ENCODE measurements at places on chromosomes 12 and 14.

DNA sequence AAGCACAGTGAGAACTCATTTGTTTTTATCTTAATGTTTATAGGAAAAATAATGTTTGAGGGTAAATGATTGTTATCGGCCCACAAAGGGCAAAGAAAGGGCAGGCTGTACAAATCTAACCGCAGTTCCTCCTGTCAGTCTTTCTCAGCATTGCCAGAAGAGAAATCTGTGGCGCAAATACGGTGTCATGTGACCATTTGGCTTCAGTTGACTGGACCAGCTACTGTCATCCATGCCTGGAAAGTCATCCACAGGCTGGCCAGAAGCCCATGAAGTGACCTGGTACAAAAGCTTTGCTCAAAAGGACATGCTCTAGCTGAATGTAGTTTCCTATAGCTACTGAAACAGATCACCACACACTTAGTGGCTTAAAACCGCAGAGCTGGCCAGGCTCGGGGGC lies 43.6 kb downstream of the HCAR2 start:
- no peak for DNase-seq

DNA sequence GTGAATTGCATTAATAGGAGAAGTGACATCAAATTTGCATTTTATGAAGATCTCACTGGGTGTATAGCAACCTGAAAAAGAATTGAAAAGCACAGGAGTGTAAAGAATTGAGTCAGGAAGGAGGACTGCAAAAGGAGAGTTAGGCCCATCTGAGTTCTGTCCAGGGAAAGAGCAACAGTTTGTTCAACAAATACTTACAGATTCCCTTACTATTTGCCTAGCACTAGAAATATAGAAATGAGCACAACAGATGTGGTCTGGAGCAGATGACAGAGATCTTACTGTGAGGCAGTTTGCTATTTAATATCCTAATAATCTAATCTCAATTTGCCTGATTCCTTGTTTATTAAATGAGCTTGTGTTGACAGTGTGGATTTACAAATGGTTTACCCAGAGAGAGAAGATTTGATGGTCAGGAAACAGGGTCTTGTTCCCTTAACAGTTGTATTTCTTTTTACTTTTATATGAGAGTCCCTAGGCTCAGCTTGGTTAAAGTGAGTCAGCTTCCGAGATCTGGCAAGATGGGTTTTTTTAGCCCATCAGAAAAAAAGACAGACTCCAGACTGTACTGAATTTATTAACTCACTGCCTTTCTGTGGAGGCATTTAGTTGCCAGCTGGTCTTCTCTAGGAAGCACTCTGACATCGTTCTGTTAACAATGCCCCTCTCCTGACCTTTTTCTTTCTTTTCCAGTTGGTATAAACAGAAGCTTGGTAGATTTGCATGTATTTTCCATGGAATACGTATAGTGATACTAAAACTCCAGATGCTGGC lies 229.7 kb downstream of the TTC6 start:
- peak; percentile 1 for DNase-seq

DNA sequence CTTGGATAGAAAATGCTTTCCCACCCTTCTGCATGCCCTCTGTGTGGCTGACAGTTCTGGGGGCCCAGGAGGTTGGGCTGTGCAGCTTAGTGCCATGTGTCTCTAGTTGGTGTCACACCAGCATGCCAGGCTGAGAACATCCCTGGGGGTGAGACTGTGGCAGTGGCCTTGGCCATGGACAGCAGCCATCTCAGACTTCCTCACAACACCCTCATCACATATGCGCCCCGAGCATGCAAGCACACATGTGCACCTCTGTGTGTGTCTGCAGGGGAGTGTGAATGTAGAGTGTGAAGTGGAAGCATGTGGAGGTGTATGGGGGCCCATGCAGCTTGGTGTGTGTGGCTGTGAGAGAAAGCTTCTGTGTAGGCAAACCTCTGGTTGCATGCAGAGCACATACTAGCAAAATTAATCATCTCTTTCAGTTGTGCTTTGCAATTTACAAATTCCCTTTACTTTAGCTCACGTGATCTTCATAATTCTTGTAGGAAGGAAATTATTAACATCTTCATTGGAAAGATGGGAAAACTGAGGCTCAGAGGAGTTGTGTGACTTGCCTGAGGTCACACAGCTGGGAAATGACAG lies 8.4 kb downstream of the ASIC1 start:
- DNase-seq: peak; percentile 50

- DNase-seq: peak; percentile 84
These were observed 135.7 kb downstream of the PPM1H start for GRCh38 chr12:62799126-62799736.

DNA sequence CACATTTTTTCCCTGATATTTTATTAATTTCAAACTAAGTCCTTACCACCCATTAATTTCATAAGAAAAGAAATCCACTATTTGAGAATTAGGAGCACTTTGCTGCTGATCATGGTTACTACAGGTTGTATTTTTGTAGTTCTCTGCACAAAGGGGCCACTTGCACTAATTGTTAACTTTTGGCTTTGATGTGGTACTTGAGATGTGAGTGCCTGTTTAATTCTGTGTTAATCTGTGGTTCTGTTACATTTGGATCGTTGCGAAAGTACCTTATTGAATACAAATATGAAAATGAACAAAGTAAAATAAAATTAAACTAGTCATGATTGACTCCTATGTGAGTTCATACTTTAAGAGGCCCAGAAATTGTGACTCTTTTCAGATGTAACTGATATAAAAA lies 374.9 kb upstream of the RGS6 start:
- no peak for DNase-seq

All from foreskin fibroblast (primary cell).